ENCODE measurements at places on chromosomes 12 and 14. TPM values are rescaled to one million over a fixed set of nuclear protein-coding genes. Genes with fewer than 3 reads are reported as not detected.

The RFX4 gene
- not detected for total RNA-seq

The USP30 gene
- 16.1 TPM for total RNA-seq

The TCL1B gene
- total RNA-seq: not detected

The OLR1 gene
- 6.7 TPM for total RNA-seq

The PLXNC1 gene
- 11.6 TPM for total RNA-seq

The LUM gene
- total RNA-seq: 185 TPM

The FZD10 gene
- total RNA-seq: 0.57 TPM

The KRT85 gene
- not detected for total RNA-seq

The EXOC3L4 gene
- total RNA-seq: 11.6 TPM

The SOAT2 gene
- 0.19 TPM for total RNA-seq

The ZDHHC22 gene
- not detected for total RNA-seq

The OASL gene
- total RNA-seq: 1.0 TPM

The HCAR1 gene
- 0.72 TPM for total RNA-seq

The HOXC9 gene
- 16.5 TPM for total RNA-seq

The PGF gene
- 9.3 TPM for total RNA-seq

The JPH4 gene
- total RNA-seq: 7.0 TPM

The CMKLR1 gene
- 25.7 TPM for total RNA-seq

The ACYP1 gene
- 20.6 TPM for total RNA-seq

The STRAP gene
- total RNA-seq: 85.9 TPM

The TRPV4 gene
- 6.0 TPM for total RNA-seq

The ABCC9 gene
- 21.3 TPM for total RNA-seq

The SPTB gene
- total RNA-seq: 1.7 TPM

The PLA2G1B gene
- total RNA-seq: not detected

The CLEC9A gene
- 0.57 TPM for total RNA-seq

The MORN3 gene
- total RNA-seq: 1.9 TPM

The FOXA1 gene
- total RNA-seq: not detected

The TBX5 gene
- total RNA-seq: not detected

The TRIM9 gene
- 2.0 TPM for total RNA-seq

The KLRC1 gene
- total RNA-seq: 1.4 TPM

The LYSET gene
- 25.6 TPM for total RNA-seq

The CLEC6A gene
- total RNA-seq: not detected

The TOMM20L gene
- total RNA-seq: not detected

The KERA gene
- not detected for total RNA-seq

The SLC7A8 gene
- total RNA-seq: 22.9 TPM

The CCDC197 gene
- total RNA-seq: not detected

The TXNRD1 gene
- total RNA-seq: 73.2 TPM

The ERP27 gene
- total RNA-seq: 11.0 TPM

The BBS10 gene
- 10.9 TPM for total RNA-seq

The GRIN2B gene
- total RNA-seq: 0.63 TPM

The DENR gene
- total RNA-seq: 35.7 TPM

The STXBP6 gene
- total RNA-seq: 3.9 TPM

The CCDC38 gene
- total RNA-seq: 0.31 TPM

The LALBA gene
- not detected for total RNA-seq

The RHOJ gene
- total RNA-seq: 20.0 TPM

The NKX2-1 gene
- not detected for total RNA-seq

The ESR2 gene
- total RNA-seq: 2.5 TPM

The KLRK1 gene
- 5.2 TPM for total RNA-seq

The SERPINA1 gene
- total RNA-seq: 1,861 TPM

The BCDIN3D gene
- 5.1 TPM for total RNA-seq

The TMEM179 gene
- 0.50 TPM for total RNA-seq

The KRT86 gene
- 1.3 TPM for total RNA-seq

The REM2 gene
- 0.63 TPM for total RNA-seq

The MOK gene
- total RNA-seq: 32.7 TPM

The TSPAN8 gene
- 77.3 TPM for total RNA-seq

The OR6C68 gene
- total RNA-seq: not detected

The OAS2 gene
- 11.7 TPM for total RNA-seq

The HOTAIR gene
- 0.76 TPM for total RNA-seq

The TUBA1A gene
- total RNA-seq: 94.3 TPM

The PMEL gene
- 1.7 TPM for total RNA-seq
